ENCODE measurements at places on chromosomes 13 and 19.

- DNase-seq: no peak
These were observed 74.3 kb upstream of the UBL3 start for GRCh38 chr13:29924482-29925350.

GRCh38 chr19:35715355-35715809 is 2.4 kb upstream of the KMT2B start:
- DNase-seq: no peak

- no peak for DNase-seq
These were observed 19.6 kb downstream of the HMGB1 start for GRCh38 chr13:30446126-30446500.

DNA sequence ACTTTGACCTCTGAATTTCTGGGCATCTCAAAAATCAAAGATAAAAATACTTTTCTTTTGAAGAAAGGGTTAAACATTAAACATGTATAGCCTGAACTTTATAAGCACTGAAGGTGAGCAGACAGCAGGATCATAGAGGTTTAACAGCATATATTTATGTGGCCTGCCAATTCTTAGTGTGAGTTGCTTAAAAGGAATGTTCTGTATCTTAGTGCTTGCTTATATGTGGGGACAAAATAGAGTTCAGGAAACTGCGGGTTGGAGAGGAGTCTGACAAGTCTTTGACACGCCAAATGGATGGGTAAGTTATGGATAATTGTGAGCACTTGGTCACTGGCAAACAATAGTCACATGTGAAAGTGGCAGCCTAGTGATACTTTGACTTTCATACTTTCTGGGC is 1419.4 kb upstream of the SPRY2 start:
- no peak for DNase-seq

DNA sequence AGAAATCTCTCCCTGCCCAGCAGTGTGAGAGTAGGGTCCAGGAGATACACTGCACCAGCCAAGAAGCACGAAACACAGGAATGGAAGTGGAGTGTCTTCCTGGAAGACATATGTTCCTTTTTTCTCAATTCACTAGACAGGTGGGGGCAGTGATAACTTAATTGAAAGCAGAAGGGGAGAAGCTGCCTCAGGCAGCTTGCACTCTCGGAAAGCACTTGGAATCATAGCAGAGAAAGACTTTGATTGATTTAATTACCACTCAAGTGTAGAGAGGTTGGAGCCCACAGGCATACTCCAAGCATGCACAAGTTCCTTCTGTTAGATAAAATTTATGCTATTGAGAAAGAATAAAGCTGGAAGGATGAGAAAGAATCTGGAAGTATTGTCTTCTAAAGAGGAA is 249.4 kb downstream of the SLITRK6 start:
- DNase-seq: no peak

- no peak for DNase-seq
These were observed 43.6 kb downstream of the RUBCNL start for GRCh38 chr13:46343279-46343994.

DNA sequence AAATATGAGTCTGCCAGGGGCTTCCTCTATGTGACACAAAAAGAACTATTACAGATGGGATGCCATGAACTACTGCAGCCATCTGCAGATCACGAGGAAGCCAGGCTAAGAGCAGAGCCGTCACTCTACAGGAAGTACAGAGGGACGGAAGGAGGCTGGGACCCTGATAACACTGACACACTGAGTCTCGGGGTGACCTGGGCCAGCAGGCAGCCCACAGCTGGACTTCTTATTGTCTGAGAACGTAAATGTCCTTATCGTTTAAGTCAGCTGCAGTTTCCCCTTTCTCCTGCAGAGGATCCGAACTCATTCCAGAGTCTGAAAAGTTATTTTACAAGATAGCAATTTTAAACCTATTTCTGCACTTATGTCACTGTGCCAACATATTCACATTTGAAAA is 20.7 kb downstream of the PARP4 start:
- no peak for DNase-seq

DNA sequence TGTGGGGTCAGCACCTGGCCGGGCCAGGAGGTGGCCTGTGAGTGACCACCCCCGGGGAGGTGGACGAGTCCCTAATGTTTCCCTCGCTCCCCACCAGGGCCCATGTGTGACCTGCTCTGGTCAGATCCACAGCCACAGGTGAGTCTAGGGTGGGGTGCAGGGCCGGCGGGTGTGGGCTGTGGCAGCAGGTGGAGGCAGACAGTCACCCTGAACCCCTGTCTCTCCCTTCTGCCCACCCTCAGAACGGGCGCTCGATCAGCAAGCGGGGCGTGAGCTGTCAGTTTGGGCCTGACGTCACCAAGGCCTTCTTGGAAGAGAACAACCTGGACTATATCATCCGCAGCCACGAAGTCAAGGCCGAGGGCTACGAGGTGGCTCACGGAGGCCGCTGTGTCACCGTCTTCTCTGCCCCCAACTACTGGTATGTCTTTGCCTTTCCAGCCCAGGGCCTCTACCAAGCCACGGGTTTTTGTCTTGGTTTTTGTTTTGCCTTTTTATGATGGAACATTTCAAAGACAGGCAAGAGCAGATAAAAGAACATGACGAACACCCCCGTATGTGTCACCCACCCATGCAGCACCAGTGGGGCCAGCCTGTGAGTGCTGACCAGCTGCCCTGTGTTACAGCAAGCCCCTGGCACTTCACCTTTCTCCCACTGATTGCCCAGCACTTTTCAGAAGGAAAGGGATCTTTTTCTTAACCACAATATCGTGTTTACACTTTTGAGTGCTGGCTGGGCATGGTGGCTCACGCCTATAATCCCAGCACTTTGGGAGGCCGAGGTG is 24.9 kb downstream of the CCDC8 start:
- no peak for DNase-seq

- DNase-seq: no peak
These were observed 6.1 kb downstream of the PTGIR start for GRCh38 chr19:46618670-46619231.

GRCh38 chr19:35039881-35040825 is 1.4 kb upstream of the HPN start:
- DNase-seq: no peak

- peak; percentile 90 for DNase-seq
These were observed 21.5 kb downstream of the NFIC start for GRCh38 chr19:3387645-3388589.

GRCh38 chr19:21694171-21694906 is 73.0 kb downstream of the ZNF100 start:
- DNase-seq: no peak

GRCh38 chr19:50906217-50906616 is 5.0 kb downstream of the KLK4 start:
- no peak for DNase-seq

DNA sequence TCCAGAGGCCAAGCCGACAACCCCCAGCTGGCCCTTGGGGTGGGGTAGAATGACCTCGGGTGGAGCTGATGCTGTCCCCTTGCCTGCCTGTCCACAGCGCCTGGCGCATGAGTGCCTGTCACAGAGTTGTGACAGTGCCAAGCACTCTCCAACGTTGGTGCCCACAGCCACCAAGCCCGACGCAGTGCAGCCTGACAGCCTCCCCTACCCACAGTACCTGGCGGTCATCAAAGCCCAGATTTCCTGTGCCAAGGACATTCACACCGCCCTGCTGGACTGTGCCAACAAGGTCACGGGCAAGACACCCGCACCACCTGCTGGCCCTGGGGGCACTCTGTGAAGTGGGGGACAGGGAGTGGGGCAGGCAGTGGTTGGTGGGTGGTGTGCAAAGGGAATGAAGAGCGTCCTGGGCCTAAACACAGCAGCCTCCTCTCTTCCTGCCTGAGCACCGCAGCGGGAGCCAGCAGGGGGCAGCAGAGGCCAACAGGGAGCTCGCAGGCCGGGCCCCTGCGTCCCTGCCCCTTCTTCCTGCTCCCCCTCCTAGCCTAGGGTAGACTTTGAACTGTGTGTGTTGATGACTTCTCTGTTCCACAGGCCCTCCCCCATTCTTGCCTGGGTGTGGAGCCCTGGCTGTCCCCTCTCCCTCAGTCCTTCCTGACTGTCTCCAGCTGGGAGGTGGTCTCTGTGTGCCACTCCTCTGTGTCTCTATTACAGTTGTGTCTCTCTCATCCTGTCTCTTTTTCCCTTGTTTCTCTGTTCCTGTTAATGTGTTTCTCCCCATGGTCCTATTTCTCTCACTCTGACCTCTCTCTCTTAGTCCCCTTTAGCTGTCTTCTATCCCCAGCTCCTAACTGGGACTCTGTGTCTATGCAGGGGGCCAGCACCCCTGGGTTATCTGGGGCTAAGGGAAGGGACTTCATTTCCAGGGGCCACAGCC is 6.5 kb downstream of the MED29 start:
- DNase-seq: peak; percentile 92

- no peak for DNase-seq
These were observed 12.8 kb upstream of the CDC42EP5 start for GRCh38 chr19:54485851-54486250.

- no peak for DNase-seq
These were observed 216.4 kb downstream of the POSTN start for GRCh38 chr13:37382146-37382545.

DNA sequence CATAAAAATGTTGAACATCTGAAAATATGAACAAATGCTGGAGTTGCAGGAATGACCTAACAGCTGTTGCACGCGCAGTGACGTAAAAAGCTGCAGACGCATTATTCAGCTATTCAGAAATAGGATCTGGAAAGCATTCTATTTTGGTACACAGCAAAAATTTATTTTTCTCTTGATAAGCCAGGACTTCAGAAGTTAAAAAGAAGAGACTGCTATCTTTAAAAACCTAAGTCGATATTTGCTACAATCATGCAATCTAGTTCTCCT is 36.9 kb upstream of the STARD13 start:
- peak; percentile 55 for DNase-seq

- no peak for DNase-seq
These were observed 5.6 kb downstream of the ZNF507 start for GRCh38 chr19:32350987-32351348.

All from femur (tissue), 1 donor.